ENCODE measurements at places on chromosomes 12 and 14. TPM values are rescaled to one million over a fixed set of nuclear protein-coding genes. Genes with fewer than 3 reads are reported as not detected.

Gene THTPA
- 7.7 TPM for total RNA-seq

Gene ACSS3
- total RNA-seq, result not detected

Gene CCDC91
- total RNA-seq, result 16.5 TPM

GRCh38 chr12:89236748-89237383, 115.4 kb downstream of the DUSP6 start:
- H3K27me3 ChIP-seq, result no peaks in the 10 kb centered on the region
- H3K4me1 ChIP-seq, result peaks cover 63% of the 10 kb centered on the region
- DNase-seq, result no peak
- H3K4me3 ChIP-seq, result no peak overlapping the region
- no peak overlapping the region for H3K27ac ChIP-seq

DNA sequence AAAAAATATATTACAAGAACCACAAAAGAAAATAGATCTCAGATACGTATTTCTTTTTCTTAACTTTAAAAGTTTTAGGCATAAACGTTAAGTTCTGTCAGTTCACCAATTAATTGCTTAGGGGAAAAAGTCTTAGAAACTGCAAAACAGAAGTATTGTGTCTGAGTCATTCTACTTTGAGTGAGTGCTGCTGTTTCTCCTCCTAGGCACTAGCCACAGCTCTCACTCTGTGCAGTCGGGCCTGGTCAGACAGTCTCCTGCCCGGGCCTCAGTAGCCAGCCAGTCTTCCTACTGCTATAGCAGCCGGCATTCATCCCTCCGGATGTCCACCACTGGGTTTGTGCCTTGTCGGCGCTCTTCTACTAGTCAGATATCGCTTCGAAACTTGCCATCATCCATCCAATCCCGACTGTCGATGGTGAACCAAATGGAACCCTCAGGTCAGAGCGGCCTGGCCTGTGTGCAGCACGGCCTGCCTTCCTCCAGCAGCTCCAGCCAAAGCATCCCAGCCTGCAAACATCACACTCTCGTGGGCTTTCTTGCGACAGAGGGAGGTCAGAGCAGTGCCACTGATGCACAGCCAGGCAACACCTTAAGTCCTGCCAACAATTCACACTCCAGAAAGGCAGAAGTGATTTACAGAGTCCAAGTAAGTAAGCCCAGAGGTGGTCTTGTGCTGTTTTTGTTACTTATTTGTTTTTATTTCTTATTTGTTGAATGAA, 201.3 kb downstream of the PCNX1 start:
- H3K27me3 ChIP-seq, result no peaks in the 10 kb centered on the region
- no peak for DNase-seq
- H3K4me1 ChIP-seq, result peaks cover 11% of the 10 kb centered on the region
- no peak overlapping the region for H3K4me3 ChIP-seq
- H3K36me3 ChIP-seq, result peaks cover 30% of the 10 kb centered on the region

DNA sequence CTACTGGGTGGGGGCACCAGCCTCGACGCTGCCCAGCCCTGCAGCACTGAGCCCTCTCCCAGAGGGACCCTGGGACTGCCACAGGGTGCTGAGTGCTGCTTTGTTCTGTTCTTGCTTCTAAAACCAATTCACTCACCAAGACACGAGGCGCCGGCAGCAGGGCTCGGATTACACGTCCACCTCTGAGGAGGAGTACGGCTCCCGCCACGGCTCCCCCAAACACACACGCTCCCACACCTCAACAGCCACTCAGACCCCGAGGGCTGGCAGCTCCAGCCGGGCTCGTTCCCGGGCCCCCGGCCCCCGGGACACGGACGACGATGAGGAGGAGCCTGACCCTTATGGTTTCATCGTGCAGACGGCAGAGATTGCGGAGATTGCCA, 24.3 kb downstream of the CEP170B start:
- H3K27me3 ChIP-seq, result no peaks in the 10 kb centered on the region
- no peak for DNase-seq
- no peaks in the 10 kb centered on the region for H3K4me1 ChIP-seq
- H3K4me3 ChIP-seq, result no peak overlapping the region
- no peak overlapping the region for H3K27ac ChIP-seq
- H3K36me3 ChIP-seq, result no peaks in the 10 kb centered on the region

DNA sequence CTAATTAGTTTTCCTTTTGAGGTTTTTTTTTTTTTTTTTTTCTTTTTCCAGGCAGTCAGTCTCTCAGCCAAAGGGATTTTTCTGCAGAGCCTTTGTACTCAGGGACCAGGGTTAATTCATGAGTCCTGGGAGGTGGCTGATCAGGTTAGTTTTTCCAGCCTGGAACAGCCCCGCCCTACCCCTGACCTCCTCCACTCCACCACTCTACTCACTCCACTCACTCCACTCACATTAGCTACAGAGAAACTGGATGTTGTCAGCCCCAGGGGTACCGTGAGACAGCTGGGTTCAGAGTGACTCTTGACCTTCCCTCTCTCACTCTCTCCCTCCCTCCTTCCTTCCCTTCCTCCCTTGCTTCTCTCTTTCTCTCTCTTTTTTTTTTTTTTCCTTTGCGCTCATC, 161.0 kb downstream of the CRADD start:
- no peaks in the 10 kb centered on the region for H3K27me3 ChIP-seq
- peaks cover 10% of the 10 kb centered on the region for H3K36me3 ChIP-seq
- DNase-seq, result no peak
- H3K27ac ChIP-seq, result no peak overlapping the region
- no peak overlapping the region for H3K4me3 ChIP-seq
